ENCODE measurements at places on chromosomes 12 and 14.
A peak's percentile ranks its signal among the peaks of the same experiment; 100 is the strongest.

DNA sequence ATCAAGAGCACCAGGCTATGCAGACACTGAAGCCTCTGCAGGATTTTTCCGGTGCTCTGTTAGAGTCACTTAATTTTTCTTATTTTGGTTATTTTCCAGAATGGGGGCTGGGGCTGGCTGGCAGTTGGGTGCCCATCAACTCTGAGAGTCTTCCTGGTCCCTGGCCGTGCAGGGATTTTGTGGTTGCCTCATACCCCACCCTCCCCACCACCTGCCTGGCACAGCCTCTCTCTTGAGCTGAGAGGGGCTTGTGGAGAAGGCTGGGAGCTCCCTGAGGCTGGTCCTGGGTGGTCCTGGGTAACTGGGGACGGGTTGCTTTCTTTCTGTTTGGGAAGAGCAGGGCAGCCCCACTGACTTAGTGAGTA is 23.3 kb downstream of the LRTM2 start:
- no peak for DNase-seq

GRCh38 chr14:32190673-32191072 is 11.2 kb upstream of the RNU6-7 start:
- DNase-seq = no peak

DNA sequence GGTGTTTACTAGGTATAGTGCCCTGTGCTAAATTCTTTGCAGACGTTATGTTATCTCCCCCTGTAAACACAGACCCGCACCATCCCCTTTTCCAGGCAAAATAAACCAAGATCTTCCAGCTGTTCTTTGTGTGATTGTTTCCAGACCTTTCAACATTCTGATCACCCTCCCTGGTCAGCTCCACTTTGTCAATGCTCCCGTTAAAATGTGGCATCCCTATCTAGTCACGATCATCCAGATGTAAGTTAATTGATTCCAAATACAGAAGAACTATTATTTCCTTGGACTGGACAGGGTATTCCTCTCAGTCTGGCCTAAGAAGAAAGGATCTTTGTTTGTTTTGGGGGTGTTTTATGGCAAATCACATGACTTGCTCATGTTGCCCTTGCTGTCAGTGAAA is 127.6 kb upstream of the ARID2 start:
- no peak for DNase-seq

DNA sequence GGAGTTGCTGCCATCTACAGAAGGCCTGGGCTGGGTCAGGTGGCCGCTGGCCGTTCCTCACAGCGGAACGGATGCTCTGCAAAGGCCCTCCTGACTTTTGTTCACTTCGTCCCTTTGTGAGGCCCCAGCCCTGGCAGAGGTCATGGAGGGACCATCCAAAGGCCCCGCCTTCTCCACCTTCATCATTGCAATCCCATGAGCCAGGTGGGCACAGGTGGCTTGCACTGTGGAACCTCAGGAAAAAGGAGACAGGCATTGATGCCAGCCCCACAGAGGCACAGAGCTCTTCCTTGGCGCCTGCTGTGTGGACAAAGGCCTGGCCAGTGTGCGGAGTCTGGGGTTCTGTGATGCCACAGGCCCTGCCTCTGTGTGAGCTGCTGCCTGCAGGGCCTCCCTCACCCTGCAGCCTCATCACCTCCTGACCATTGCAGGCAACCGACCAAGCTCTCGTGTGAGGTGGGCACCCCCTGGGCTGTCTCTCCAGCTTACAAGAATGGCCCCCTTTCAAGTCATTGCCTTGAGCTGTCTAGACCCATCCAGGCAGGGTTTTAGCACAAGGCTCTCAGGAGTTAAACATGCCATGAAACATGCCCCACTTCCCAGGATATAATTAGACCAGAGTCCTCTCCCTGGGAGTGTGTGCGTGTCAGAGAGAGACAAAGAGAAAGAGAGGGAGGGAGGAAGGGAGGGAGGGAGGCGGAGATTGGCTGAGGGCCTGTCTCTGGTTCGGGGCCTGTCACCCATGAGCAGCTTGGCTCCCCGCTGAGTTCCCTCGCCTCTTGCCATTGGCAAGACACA is 19.3 kb downstream of the NFKBIA start:
- no peak for DNase-seq

DNA sequence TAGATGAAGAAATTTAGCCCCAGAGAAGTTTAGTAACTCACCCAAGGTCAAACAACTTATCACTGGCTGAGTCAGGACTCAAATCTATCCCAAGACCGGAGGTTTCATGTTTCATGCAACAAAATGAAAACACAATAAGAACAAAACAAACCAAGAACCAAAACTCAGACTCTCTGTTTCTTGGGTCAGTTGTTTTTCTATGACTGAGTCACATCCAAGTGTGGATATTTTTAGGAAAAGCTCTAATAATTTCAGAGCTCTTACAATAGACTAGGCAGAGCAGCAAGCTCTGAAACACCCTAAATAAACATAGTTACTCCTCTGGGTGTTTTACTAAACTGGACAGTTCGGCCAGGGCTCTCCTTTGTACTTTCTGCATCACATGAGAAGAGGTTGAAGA is 87.6 kb upstream of the PRB2 start:
- no peak for DNase-seq

DNA sequence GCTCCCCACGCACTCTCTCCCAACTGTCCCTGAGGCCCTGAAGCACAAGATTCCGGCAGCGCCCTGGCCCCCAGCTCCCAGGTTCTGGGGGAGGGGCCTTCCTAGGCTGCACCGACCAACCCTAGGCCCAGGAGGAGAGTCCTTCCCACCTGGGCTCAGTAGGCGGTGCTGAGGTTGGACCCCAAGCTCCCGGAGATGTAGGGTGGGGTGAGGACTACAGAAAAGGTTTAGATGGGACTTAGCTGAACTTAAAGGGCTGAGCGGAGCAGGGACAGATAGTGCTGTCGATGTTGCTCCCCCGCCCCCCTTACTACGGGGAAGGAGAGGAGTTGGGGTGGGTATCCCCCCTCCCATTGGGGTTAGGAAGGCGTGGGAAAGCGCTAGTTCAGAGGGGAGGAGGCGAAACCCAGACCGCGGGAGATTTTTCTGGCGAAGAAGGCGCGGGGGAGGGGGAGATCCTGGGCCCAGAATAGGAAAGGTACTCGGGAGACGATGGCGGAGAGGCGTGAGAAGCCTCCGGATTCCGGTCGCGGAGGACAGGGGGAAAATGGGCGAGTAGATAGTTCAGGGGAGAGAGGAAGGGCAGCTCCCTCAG is 4.2 kb upstream of the BAZ2A start:
- DNase-seq = peak; percentile 76

GRCh38 chr12:29726321-29726692 is 57.4 kb downstream of the TMTC1 start:
- DNase-seq = no peak

GRCh38 chr12:50061946-50062686 is 4.7 kb downstream of the ASIC1 start:
- no peak for DNase-seq

- DNase-seq = peak; percentile 85
Observed at GRCh38 chr12:100668945-100669536, 95.6 kb downstream of the GAS2L3 start.

GRCh38 chr12:3632256-3632655 is 120.7 kb downstream of the CRACR2A start:
- DNase-seq = peak; percentile 68

GRCh38 chr14:50363714-50364111 is 33.0 kb downstream of the CDKL1 start:
- peak; percentile 89 for DNase-seq

DNA sequence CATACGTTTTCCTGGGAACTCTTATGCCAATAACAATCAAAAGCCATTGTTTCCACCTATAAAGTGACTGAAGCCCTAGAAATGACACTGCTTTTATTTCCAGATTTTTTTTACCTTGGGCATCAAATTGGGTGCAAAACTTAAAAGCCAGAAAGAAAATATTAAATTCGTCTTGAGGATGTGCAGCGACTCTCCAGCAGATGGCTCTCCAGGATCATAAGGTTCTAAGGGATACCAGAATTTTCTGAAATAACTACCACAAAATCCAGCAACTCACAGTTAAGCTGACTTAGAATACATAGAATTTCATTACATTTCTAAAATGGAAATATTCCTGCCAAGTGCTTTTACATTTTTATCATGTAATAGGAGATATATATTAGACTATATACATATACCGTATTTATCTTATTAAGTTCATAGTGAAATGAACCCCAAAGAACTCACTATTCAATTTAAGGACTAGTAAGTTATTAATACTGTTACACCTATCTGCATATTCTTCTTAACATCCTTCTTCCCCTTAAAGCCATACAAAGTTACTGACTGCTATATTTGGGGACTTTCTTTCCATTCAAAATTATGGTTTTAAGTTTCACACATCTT is 44.0 kb downstream of the ARMH4 start:
- DNase-seq = peak; percentile 75

DNA sequence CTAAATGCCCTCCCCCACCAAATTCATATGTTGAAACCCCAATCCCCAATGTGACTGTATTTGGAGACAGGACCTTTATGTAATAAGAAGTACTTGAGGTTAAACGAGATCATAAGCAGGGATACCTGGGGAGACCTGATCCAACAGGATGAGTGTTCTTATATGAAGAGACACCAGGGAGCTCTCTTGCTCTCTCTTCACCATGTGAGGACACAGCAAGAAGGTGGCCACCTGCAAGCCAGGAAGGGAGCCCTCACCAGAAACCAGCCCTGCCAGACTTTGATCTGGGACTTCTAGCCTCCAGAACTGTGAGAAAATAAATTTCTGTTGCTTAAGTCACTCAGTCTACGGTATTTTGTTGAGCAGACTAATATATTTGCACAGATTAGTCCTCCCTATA is 113.6 kb downstream of the NUAK1 start:
- DNase-seq = no peak

DNA sequence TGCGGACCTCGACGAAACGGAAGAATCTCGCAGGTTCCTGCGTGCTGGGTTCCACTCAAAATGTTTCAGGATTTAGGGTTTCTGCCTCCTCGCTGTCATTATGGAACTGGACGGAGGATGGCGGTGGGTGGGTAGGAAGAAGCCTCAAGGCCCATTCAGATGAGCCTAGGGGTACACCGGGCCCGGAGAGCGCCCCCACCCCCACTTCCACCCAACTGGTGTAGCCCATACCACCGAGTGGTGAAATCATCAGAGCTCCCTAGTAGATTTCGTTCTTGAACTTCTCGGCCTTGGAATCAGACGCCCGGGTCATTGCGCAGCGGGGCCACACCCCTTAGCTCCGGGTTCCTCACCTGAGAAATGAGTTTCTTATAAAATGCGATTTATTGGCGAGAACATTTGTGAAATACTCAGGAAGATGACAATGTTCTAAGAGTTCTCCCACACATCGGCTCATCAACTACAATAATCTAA is 13.3 kb upstream of the TBX3 start:
- DNase-seq = no peak

GRCh38 chr12:52833922-52834726 is at the start of gene KRT79:
KRT79 (minus strand) TSS chr12:52834311; CDS start chr12:52834260, 51 bp downstream.
- no peak for DNase-seq

Measured in activated CD4-positive, alpha-beta T cell treated with anti-CD3 and anti-CD28 coated beads, Interleukin-2, amount 10 ng/mL, durations not matched to agents 24 days and 14 days (primary cell).